ENCODE measurements at places on chromosomes 5 and 9. TPM values are rescaled to one million over a fixed set of nuclear protein-coding genes. Genes with fewer than 3 reads are reported as not detected.

DNA sequence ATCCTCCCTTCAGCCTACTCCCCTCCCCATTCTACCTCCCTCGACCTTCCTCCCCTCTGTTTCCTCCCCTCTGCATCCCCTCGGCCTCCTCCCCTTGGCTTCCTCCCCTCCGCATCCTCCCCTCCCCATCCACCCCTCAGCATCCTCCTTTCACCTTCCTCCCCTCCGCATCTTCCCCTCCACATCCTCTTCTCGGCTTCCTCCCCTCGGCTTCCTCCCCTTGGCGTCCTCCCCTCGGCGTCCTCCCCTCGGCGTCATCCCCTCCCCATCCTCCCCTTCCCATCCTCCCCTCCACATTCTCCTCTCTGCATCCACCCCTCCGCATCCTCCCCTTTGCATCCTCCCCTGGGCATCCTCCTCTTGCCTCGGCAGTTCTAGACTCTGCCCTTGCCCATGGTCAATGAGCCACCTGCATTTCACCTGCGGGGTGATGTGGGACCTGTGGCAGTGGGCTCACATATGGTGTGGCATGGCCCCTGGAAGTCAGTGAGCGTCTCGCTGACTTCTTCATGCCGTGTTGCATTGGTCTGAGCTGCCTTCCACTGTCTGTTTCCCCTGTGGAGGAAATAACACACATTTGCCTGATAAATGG is 113.0 kb downstream of the WNK2 start:
- no peak for DNase-seq
- no peaks in the 10 kb centered on the region for H3K4me1 ChIP-seq
- no peak overlapping the region for H3K4me3 ChIP-seq
- no peaks in the 10 kb centered on the region for H3K27me3 ChIP-seq
- H3K36me3 ChIP-seq: no peaks in the 10 kb centered on the region
- H3K27ac ChIP-seq: no peak overlapping the region

DNA sequence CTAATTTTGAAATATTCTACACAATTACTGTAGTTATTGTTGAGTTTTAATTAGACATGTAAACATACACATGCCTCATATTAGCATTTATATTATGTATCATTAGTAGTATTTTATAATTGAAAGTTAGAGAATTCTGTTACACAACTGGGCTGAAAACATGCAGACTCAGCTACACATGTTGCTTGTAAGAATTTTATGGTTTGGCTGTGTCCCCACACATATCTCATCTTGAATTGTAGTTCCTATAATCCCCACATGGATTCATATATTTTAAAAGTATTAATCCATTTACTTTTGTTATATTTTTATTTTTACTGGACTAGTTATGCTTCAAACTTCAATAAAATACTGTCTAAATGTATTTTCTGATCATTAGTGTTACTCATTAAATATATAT is 2075.3 kb upstream of the C9orf72 start:
- H3K36me3 ChIP-seq: no peaks in the 10 kb centered on the region
- DNase-seq: no peak
- H3K4me3 ChIP-seq: no peak overlapping the region
- no peak overlapping the region for H3K27ac ChIP-seq
- no peaks in the 10 kb centered on the region for H3K4me1 ChIP-seq

- H3K27ac ChIP-seq: no peak overlapping the region
- H3K4me1 ChIP-seq: no peaks in the 10 kb centered on the region
- H3K27me3 ChIP-seq: no peaks in the 10 kb centered on the region
- H3K4me3 ChIP-seq: no peak overlapping the region
- no peak for DNase-seq
Measured at GRCh38 chr5:131986161-131986912, 25.1 kb downstream of the ACSL6 start.

GRCh38 chr5:24773261-24773660 is 128.5 kb upstream of the CDH10 start:
- H3K27ac ChIP-seq: no peak overlapping the region
- no peaks in the 10 kb centered on the region for H3K4me1 ChIP-seq
- H3K4me3 ChIP-seq: no peak overlapping the region

GRCh38 chr9:14348373-14349145 is 34.6 kb upstream of the NFIB start:
- no peaks in the 10 kb centered on the region for H3K36me3 ChIP-seq
- H3K27ac ChIP-seq: peak overlapping the region; percentile 83
- H3K4me1 ChIP-seq: no peaks in the 10 kb centered on the region
- H3K27me3 ChIP-seq: no peaks in the 10 kb centered on the region
- H3K4me3 ChIP-seq: peak overlapping the region; percentile 33

DNA sequence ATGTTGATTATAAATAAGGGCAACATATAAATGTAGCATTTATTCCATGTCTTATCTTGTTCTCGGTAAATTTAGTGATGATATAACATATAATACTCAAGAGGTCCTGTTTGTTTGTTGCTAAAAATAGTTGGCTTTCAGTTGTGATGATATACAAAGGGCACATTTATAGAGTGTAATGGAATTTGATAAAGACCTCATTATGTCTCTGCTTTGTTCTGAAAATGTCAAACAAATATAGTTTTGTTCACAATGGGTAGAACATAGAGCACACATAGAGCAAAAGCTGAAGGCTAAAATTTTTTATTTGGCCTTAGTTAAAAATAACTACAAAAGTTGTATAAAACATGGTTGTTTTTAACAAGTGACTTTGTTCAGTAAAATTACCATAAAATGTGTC is 477.1 kb upstream of the SMC2 start:
- H3K4me3 ChIP-seq: no peak overlapping the region
- H3K36me3 ChIP-seq: no peaks in the 10 kb centered on the region
- no peak for DNase-seq
- no peaks in the 10 kb centered on the region for H3K27me3 ChIP-seq

GRCh38 chr5:53882676-53883031 is 322.2 kb downstream of the NDUFS4 start:
- no peaks in the 10 kb centered on the region for H3K27me3 ChIP-seq
- H3K27ac ChIP-seq: no peak overlapping the region
- H3K4me3 ChIP-seq: no peak overlapping the region
- no peaks in the 10 kb centered on the region for H3K36me3 ChIP-seq

DNA sequence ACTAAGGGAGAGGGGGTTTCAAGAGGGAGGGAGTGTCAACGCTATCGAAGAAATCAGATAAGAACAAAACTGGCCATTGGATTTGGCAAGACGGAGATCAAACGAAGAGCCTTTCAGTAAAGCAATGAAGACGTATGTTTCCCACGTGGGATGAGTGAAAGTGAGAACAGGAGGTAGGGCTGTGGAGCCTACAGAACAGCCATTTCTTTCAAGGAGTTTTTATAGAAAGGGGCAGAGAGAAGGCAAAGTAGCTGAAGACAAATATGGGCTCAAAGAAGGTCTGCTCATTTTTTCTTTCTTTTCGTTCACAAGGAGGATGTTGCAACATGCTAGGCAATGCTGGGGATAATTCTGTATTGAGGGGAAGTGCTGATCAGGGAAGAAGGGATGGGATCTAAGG is 98.3 kb downstream of the SUSD1 start:
- H3K27me3 ChIP-seq: no peaks in the 10 kb centered on the region
- no peaks in the 10 kb centered on the region for H3K4me1 ChIP-seq
- no peak for DNase-seq

GRCh38 chr5:15676591-15676990 is 176.6 kb downstream of the FBXL7 start:
- no peaks in the 10 kb centered on the region for H3K36me3 ChIP-seq
- H3K4me3 ChIP-seq: no peak overlapping the region
- no peak overlapping the region for H3K27ac ChIP-seq
- no peaks in the 10 kb centered on the region for H3K27me3 ChIP-seq

DNA sequence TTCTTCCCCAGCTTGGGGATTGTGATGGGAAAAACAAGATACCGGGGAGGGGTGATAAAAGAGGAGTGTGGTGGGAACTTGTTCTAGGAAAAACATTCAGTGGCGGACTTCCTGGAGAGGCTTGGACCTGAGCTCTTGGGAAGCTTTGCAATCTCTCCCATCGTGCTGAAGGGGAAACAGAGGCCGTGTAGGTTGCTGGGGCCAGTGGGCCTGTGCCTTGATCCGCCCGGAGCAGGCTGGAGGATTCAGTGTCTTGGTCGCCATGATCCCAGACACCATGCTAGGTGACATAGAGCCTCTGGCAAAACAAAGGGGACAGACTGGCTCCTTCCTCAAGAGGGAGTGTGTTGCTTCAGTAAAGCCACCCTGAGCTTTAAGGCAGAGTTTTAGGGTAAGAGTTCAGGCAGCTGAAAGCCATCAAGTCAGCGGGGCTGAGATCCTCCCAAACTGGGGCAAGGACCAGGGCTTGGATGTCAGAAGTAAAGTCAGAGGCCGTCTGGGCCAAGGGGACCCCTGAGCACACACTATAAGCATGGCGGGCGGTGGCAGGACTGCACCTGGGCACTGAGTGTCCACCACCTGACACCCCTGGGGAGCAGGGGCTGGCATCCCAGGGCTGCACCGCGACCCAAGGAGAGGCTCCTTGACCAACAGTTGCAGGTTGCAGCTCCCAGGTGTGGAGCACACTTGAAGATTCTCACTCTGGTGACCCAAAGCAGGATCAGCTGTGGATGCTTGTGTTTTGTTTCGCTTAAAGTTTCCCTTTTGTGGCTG is 44.7 kb downstream of the TRIP13 start:
- H3K36me3 ChIP-seq: no peaks in the 10 kb centered on the region
- no peak for DNase-seq
- no peaks in the 10 kb centered on the region for H3K4me1 ChIP-seq

- H3K27ac ChIP-seq: no peak overlapping the region
- H3K36me3 ChIP-seq: no peaks in the 10 kb centered on the region
- no peaks in the 10 kb centered on the region for H3K4me1 ChIP-seq
Measured at GRCh38 chr9:78682216-78682615, 385.3 kb downstream of the PSAT1 start.

- H3K27me3 ChIP-seq: no peaks in the 10 kb centered on the region
- H3K4me1 ChIP-seq: no peaks in the 10 kb centered on the region
- no peak overlapping the region for H3K27ac ChIP-seq
Measured at GRCh38 chr5:66646570-66646969, 50.4 kb downstream of the MAST4 start.

- no peak overlapping the region for H3K4me3 ChIP-seq
- H3K27me3 ChIP-seq: no peaks in the 10 kb centered on the region
- H3K4me1 ChIP-seq: no peaks in the 10 kb centered on the region
- H3K36me3 ChIP-seq: no peaks in the 10 kb centered on the region
- no peak overlapping the region for H3K27ac ChIP-seq
Measured at GRCh38 chr5:6522331-6522730, 73.7 kb downstream of the UBE2QL1 start.

- no peak for DNase-seq
- H3K27ac ChIP-seq: no peak overlapping the region
- H3K27me3 ChIP-seq: no peaks in the 10 kb centered on the region
- H3K4me3 ChIP-seq: no peak overlapping the region
- no peaks in the 10 kb centered on the region for H3K36me3 ChIP-seq
Measured at GRCh38 chr5:79663212-79663611, 26.4 kb upstream of the CMYA5 start.

GRCh38 chr5:39191216-39191615 is 28.1 kb downstream of the FYB1 start:
- no peaks in the 10 kb centered on the region for H3K4me1 ChIP-seq
- no peak overlapping the region for H3K4me3 ChIP-seq
- no peaks in the 10 kb centered on the region for H3K27me3 ChIP-seq

- H3K27ac ChIP-seq: no peak overlapping the region
- H3K4me3 ChIP-seq: no peak overlapping the region
- no peaks in the 10 kb centered on the region for H3K36me3 ChIP-seq
Measured at GRCh38 chr5:88128813-88129212, 139.8 kb downstream of the TMEM161B start.

DNA sequence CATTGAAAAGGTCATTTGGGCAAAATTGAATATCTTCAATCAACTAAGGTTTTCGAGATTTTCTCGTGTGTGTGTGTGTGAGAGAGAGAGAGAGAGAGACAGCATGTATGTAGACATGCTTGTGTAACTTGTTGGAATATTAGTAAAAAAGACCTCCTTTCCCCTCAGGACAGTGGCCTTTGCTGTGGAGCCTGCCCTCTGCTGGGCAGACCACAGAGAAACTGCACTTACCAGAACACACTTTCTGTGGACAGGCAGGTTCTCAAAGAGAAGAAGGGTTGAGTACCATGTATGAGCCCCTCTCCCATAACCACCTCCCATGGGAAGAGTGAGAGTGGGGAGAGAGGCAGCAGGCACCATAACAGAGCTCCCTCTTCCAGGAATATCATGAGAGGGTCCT is 45.6 kb downstream of the CFAP90 start:
- DNase-seq: no peak
- H3K4me1 ChIP-seq: no peaks in the 10 kb centered on the region
- no peak overlapping the region for H3K4me3 ChIP-seq
- H3K36me3 ChIP-seq: no peaks in the 10 kb centered on the region
- H3K27ac ChIP-seq: no peak overlapping the region
- H3K27me3 ChIP-seq: no peaks in the 10 kb centered on the region

GRCh38 chr9:101601904-101602765 is 7.4 kb upstream of the PPP3R2 start:
- H3K4me1 ChIP-seq: no peaks in the 10 kb centered on the region
- no peak overlapping the region for H3K4me3 ChIP-seq
- no peaks in the 10 kb centered on the region for H3K36me3 ChIP-seq
- DNase-seq: peak; percentile 12
- H3K27me3 ChIP-seq: no peaks in the 10 kb centered on the region

DNA sequence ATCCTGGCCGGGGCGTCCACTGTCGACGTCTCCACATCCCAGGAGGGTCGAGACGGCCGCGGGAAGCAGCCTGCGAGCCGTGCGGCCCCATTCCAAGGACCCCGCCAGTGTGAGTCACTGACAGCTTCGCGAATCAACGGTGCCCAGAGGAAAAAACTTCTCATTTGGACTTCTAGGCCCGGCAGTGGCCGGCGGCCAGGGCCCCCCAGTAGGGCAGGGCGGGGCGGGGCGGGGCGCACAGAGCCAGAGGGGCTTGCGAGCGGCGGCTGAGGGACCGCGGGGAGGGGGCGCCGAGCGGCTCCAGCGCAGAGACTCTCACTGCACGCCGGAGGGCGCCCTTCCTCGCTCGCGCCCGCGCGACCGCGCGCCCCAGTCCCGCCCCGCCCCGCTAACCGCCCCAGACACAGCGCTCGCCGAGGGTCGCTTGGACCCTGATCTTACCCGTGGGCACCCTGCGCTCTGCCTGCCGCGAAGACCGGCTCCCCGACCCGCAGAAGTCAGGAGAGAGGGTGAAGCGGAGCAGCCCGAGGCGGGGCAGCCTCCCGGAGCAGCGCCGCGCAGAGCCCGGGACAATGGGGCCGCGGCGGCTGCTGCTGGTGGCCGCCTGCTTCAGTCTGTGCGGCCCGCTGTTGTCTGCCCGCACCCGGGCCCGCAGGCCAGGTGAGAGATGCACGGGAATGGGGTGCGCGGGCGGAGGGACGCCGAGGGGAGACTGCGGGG is at the start of gene F2R:
Gene F2R (plus strand): TSS at position 391 of the 720 bp plus-strand sequence. CDS start 182 bp downstream, at position 573.
- peak within 1 kb of the TSS; percentile 62 for H3K4me3 ChIP-seq
- H3K27me3 ChIP-seq: no peaks in the 10 kb centered on the region
- H3K4me1 ChIP-seq: no peaks in the 10 kb centered on the region
- peak; percentile 20 for DNase-seq
- no peaks in the 10 kb centered on the region for H3K36me3 ChIP-seq

- no peaks in the 10 kb centered on the region for H3K36me3 ChIP-seq
- H3K4me3 ChIP-seq: no peak overlapping the region
Measured at GRCh38 chr9:16718952-16719351, 151.5 kb downstream of the BNC2 start.

Gene DMXL1
- total RNA-seq: 89.2 TPM

Gene ENHO
- total RNA-seq: 20.9 TPM

Gene SH3GL2
- total RNA-seq: 8.2 TPM

Gene ERP44
- total RNA-seq: 16.6 TPM

Gene EFNA5
- total RNA-seq: 7.2 TPM

Gene POMT1
- 59.5 TPM for total RNA-seq

Gene RBM22
- 33.6 TPM for total RNA-seq

Gene PIP5K1B
- total RNA-seq: 38.3 TPM

Gene SPATA31C1
- not detected for total RNA-seq

Gene SVEP1
- total RNA-seq: 5.8 TPM

Gene TRPM6
- 4.7 TPM for total RNA-seq

Gene PRRX2
- 14.3 TPM for total RNA-seq

Gene ELOVL7
- 15.7 TPM for total RNA-seq
